Activated effector memory CD4-positive, alpha-beta T cell treated with Interleukin-2 at 50 U/mL for 16 hours (primary cell): ENCODE measurements at places on chromosomes 2 and 18.

GRCh38 chr18:76679259-76679658, 143.1 kb upstream of the ZNF236 start:
- DNase-seq: no peak

- no peak for DNase-seq
Measured at GRCh38 chr2:99880148-99880963, 262.0 kb downstream of the AFF3 start.

GRCh38 chr18:63107931-63108330, 211.6 kb downstream of the BCL2 start:
- no peak for DNase-seq

GRCh38 chr2:42960842-42961180, 168.4 kb upstream of the HAAO start:
- DNase-seq: no peak

DNA sequence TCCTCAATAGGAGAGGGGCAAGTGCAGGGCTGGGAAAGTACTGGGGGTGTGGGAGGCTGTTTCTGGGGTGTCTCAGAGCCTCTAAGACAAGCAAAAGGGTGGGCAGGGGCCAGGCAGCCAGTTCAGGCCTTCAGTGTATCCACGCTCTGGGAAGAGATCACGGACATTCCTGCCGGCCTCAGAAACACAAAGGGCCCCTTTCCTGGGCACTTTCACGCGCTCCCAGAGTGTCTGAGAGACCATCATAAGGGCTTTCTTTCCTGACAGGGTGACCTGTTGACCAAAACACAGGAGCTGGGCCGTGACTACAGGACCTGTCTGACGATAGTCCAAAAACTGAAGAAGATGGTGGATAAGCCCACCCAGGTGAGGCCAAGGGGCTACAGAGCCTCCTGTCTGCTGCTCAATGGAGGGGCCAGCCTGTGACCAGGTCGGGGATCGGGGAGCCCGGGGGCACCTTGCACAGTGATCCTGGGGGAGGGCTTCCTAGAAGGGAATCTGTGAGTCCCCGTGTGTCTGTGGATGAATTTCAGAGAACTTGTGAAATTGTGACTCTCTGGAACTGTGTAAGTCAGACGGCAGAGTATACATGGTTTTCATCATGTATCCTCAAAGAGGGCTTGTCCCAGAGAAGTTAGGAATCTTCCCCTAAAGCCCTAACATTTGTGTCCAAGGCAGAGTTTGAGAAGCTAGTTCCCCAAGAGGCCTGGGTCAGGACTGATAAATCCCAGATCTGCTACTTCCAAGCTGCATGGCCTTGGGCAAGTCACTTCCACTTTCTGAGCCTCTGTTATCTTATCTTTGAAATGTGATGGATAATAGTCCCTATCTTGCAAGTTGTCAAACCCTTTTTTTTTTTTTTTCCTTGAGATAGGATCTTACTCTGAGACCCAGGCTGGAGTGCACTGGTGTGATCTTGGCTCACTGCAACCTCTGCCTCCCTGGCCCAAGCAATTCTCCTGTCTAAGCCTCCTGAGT, 1.8 kb downstream of the GNLY start:
- no peak for DNase-seq

GRCh38 chr2:191923652-191923997, 76.7 kb upstream of the CAVIN2 start:
- DNase-seq: no peak
